Brain pericyte (primary cell): ENCODE measurements at places on chromosomes 12 and 14.

GRCh38 chr14:105411985-105412770, 7.4 kb upstream of the MTA1 start:
- DNase-seq: no peak

GRCh38 chr14:75515629-75515996, 6.7 kb upstream of the BATF start:
- no peak for DNase-seq

DNA sequence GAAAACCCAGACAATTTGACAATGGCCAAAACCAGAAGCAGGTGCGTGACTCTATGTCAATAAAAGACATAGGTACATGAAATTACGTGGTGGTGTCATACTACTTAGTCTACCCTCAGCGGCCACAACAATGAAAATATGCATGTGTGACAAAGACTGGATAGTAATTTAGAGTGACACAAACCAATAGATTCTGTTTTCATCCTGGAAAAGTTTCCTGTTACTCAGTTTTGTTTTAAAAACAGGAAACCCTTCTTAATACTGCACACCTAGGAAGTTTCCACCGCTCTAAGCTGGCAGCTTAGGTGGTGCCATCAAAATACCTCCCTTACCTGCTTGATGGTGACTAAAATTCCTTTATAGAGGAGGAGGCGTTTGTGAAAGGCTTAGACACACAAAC, 15.1 kb downstream of the POU6F1 start:
- DNase-seq: no peak

DNA sequence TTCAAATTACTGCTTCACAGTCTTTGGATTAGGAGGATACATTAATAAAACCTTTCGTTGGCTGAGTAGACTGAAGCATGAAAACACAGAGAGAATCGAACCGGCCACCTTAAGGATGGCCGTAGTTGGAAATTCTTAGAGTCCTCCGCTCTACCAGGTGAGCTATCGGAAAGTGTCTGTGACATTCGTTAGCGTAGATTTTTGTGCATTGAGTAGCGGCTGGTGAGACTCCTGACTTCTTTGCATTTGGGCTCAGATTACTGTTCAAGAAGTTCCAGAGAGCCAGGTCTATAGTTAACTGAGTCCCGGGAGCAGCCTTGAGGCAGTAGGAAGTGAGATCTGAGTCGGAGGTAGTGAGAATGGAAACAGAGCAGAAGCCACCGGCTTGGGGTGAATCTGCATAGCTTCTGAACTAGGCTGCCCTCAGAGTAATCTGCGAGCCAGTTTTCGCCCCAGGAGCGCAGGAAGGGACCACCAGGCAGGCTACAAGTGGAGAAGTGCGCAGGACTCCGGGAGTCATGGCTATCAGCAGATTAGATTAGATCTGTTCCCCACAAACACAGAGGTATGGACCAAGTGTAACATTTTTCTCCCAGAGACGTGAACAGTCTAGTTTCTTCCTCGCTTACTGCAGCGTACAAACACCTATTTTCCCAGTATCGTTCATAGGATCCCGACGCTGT, 11.0 kb downstream of the OR6S1 start:
- DNase-seq: no peak

- no peak for DNase-seq
These were observed 111.3 kb downstream of the TSHR start for GRCh38 chr14:81066672-81067071.

DNA sequence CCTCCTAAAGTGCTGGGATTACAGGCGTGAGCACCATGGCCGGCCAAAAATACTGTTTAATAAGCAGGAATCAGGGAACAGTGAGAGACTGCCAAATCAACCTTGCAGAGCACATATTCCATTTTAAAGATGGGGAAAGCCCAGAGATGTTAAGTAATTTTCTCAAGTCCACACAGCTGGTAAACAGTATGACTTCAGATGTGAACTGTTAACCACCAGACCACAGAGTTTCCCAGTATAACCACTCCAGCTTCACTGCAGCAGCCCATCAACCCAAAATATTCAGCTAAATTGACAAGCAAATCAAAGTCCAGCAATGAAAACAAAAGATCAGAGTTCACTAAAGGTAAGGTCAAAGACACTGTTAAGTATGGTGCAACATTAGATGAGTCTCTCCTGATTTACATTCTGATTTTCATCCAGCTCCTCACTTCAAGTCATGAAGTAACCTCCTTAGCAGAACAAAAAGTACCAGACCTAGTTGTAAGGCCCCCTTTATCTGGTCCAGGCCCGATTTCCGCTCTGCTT, 82.1 kb downstream of the TRAFD1 start:
- no peak for DNase-seq

DNA sequence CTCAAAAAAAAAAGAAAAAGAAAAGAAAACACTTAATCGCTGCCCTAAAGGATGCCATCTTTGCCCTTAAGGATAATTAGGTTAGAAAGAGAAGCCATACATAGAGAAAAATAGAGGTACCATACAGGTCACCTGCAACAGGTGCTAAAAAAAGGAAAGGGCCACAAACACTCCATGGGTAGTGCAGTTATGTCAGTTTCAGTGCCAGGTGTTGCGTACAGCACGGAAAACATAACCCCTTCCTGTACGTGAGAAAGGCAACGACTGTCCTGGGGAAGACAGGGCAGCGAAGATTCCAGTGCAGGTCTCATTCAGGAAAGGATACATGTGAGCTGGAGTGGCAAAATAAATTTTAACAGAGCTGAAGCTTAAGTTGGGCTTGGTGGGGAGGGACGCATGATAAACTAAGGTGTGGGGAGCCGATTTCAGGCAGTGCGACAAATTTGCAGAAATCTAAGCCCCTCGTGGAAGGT, 553 bp upstream of the DAZAP2 start:
- no peak for DNase-seq

GRCh38 chr12:46383654-46384450, 11.3 kb upstream of the SLC38A2 start:
- DNase-seq: peak; percentile 82

DNA sequence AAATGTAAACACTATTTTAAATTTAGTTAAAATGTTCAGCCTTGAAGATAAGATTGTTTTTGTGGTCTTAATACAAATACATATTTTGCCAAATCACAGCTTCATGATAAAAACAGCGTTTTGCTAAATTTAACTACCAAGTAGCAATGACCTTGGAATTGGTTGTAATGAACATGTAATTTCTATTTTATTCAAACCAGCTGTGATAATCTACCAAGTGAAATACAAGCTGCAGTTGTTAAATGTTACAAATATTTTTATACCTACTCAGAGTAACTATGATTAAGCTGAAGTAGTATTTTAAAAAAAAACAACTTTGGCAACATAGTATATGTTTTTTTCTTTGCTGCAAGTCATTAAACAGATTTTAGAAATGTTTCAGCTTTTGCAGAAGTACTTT, 96.2 kb downstream of the CPSF2 start:
- DNase-seq: no peak

DNA sequence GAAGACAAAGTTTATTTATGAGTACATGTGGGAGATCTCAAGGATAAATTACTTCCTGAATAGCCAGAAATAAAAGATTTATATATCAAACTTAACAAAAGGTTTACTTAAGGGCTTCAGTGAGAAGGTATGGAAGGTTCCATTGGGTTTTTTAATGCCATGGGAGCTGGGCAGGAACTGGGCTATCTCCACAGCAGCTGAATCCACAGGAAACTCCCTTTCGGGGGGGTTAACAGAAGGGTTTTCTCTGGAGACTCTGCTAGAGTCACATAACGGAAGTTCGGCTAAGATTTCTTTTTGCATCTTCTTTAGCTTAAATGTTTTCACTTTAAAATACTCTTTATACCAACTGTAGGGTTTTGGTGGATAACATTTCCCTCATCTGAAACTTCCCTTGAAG, 113.5 kb downstream of the UNC79 start:
- DNase-seq: no peak

DNA sequence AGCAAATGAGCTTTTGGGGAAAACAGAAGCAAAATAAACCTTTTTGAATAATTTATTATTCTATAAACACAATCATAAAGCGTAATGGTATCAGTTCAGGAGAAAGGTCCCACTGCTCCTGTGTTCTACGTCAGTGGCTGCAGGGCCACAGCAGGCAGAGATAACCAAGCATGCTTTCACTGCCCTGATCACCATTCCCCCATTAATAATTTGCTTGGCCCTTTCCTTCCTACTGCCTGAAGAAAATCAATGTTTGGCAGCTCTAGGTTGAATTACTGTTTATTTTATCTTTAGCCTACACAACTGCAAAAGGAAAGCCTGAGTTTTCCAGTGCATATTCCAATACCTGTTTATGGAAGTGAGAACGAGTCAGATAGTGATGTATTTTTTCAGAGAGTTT, 369.9 kb downstream of the DIO2 start:
- no peak for DNase-seq

- DNase-seq: no peak
These were observed 665.7 kb upstream of the TBX3 start for GRCh38 chr12:115349711-115350110.

GRCh38 chr12:131751335-131751734, 40.4 kb downstream of the SFSWAP start:
- no peak for DNase-seq

DNA sequence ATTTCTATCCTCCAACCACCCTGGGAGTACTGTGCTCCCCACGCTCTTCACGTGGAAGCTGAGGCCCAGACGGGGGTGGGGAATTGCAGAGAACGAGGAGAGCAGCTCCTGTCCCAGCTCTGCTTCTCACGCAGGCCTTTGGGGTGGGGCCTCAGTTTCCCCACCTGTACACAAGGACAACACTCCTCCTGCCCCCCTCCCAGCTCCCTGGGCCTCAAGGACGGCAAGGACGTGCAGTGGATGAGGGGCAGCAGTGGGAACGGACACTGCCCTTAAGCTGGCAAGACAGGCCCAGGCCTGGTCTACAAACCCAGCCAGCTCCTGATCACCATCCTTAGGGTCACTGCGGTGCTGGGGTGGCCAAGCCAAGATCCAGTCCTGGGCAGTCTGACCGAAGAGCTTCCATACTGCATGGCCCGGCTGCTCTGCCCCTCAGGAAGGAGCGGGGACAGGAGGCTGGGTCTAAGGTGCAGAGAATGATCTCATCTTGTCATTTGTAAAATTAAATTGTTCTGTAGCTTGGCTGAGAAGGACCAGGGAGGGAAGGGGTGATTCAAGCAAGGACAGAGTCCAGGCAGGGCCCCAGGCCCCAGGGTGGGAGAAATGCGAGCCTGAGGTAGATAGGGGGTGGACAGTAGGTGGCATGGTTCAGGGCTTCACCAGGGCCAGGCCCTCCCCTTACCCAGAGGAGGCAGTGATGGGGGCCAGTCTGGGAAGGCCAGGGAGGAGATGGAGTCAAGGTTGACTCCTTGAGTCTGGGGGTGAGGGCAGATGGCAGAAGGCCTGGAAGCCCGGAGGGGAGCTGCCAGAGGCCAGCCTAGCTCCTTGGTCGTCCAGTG, 1.3 kb upstream of the CLBA1 start:
- DNase-seq: no peak

GRCh38 chr12:110084314-110085015, 36.1 kb upstream of the C12orf76 start:
- no peak for DNase-seq

DNA sequence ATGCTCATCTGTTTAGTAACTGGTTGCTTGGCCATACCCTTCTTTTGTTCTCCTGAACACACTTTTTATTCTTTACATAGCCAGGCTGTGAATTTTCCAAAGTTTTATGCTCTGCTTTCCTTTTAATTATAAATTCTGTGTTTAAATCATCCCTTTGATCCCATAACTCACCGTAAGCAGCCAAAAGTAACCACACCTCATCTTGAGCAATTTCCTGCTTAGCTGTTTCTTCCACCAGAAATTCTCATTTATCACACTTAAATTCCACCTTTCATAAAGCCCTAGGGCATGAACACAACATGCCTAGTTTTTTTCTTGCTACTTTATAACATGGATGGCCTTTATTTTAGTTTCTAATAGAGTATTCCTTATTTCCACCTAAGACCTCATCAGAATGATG, 510.7 kb downstream of the C12orf50 start:
- no peak for DNase-seq

DNA sequence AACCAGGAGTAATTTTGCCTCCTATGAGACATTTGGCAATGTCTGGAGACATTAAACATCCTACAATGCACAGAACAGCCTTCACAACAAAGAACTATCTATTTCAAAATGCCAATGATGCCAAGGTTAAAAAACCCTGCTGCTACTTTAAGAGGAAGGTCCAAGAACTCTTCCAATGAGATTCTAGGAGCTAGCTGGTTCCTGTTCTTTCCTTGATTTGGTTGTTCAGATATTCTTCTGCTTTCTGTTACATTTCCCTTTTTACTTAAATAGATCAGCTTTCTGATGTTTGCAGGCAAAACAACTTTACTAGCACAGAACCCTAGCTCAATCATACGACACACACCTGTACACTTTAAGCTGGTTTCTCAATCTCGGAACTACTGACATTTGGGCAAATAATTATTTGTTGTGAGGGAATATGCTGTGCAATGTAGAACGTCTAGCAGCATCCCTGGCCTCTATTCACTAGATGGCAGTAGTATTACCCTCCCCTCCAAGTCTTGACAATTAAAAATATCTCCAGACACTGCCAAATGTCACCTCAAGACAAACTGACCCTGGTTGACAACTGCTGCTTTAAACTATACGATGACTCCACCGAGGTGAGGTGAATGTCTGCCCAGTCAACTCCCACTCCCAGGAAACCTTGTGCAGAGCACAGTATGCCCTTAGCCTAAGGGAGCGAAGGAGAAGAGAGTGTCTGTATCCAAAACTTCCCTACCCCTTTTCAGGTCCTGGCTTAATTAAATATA, 4.4 kb downstream of the BLTP3B start:
- DNase-seq: no peak

- no peak for DNase-seq
These were observed 78.8 kb downstream of the KCNC2 start for GRCh38 chr12:75130811-75131210.

DNA sequence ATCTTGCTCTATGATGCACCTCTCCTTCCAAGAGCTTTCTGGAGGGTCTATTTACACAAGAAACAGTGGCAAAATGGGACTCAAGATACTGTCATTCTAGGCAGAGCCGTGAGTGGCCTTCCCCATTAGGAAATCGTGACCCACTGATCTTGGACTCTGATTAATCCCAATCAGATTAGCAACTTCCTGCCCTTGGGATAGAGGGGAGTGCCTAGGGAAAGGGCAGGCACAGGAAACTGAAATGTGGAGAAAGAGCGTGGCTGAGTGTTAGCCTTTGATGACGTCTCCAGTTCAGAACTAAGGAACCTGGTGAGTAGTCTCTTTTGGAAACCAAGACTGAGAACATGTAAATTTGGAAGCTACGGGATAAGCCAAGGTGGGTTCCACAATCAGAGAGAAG, 76.1 kb downstream of the NUAK1 start:
- DNase-seq: no peak

DNA sequence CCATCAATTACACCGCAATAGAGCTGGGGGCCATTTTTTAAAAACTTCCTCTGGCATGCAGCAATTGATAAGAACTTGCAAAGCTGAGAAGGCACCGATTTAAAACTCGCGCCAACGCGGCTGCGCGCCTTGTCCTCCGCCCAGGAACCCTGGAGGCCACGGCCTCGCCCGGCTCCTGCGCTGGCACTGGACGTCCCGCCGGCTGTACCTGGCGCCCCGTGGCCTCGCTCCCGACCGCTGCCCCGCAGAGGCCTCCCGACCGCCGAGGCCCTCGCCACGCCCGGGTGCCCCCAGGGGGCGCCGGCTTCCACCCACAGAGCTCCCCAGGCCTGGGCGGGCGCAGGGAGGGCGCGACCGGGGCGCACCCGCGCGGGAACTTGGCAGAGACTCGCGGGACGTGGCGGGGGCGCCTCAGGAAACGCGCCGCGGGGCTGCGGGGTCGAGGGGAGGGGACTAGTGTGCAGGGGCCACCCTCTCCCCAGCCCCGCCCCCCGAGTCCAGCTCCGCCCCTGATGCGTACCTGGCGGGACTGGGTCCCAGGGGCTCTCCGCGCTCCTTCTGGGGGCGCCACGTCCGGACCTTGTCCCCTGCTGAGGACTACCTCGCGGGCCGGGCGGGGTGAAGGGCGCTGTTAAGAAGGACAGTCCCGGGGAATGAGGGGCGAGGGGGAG, 65.7 kb downstream of the TNFAIP2 start:
- DNase-seq: no peak
